ENCODE measurements at places on chromosomes 7 and 10.

DNA sequence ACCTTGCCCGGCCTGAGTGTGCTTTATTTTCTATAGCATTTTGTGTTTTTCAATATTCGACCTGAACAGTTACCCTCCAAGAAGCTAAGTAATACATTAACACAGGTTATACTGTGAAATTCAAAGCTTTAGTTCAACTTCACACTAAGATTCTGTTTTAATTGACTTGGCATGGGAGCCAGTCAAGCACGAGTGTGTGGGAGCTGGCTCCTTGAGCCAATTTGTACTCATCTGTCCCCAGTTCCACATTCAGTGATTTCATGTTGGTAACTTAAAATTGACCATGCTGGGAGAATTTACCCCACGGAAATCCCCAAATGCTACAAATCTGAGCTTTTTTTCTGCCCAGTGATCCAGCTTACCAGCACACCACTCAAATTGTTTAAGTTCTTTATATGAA lies 20.3 kb downstream of the TSPAN12 start:
- no peak for DNase-seq

DNA sequence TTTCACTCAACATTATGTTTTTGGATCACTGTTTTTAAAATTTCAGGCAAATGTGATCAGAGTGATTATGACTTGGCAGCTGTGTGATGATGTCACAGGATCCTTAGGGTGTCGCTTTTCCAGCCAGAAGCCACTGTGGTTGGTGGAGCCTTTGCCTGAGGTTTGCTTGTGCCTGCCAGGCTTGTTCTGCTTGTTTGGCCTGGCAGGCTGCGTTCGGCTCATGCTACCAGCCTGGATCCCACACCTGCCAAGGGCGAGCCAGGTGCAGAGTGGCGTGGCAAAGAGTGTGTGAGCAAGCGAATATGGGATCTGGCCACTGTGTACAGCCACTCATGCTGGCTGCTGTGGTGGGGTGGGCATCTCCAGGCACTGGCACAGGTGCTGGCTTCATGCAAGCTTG lies 55.7 kb downstream of the ADK start:
- no peak for DNase-seq

DNA sequence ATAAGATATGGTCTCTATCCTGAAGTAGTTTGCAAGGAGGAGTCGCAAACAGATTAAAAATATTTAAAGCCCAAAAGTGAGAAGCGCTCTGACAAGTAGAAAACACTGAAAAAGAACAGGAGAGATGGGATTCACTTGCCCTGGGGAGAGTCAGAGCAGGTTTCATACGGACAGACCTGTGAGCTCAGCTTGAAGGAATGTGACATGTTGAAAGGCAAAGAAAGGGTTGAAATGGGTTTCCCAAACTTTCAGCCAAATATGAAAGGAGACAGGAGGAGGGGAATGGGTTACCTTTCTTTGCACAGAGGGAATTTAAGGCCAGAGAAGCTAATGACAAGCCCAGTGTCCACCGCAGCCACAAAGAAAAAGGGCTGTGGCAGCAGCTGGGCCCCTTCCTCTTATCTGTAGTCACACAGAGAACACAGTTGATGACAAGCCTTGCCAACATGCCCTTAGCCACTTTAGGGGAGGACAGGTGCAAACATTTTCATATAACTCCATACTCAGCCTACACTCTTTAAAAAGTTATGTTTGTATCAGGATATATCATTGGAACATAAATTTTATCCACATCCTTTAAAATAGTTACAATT lies 14.9 kb downstream of the HOXA1 start:
- no peak for DNase-seq

- no peak for DNase-seq
These were observed 39.7 kb upstream of the ENO4 start for GRCh38 chr10:116809483-116810119.

DNA sequence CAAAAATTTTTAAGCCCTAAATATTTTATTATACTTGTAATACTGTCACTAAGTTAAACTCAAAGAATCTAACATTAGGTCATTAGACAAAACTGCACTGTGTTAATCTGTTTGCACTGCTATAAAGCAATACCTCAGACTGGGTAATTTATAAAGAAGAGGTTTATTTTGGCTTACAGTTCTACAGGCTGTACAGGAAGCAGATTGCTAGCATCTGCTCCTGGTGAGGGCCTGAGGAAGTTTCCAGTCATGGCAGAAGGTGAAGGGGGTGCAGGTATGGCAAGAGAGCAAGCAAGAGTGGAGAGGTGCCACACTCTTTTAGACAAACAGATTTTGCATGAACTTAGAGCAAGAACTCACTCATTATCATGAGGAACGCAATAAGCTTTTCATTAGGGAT lies 125.7 kb downstream of the IMMP2L start:
- DNase-seq: no peak
